Esophagus mucosa (tissue), 1 donor: ENCODE measurements at places on chromosomes 7 and 10. TPM values are rescaled to one million over a fixed set of nuclear protein-coding genes. Genes with fewer than 3 reads are reported as not detected.

The ZCWPW1 gene
- total RNA-seq: 1.4 TPM

- peak; percentile 70 for ATAC-seq
Observed at GRCh38 chr10:75191821-75192568, 18.6 kb upstream of the VDAC2 start.

- ATAC-seq: no peak
Observed at GRCh38 chr10:92801978-92802872, 46.1 kb upstream of the EXOC6 start.

DNA sequence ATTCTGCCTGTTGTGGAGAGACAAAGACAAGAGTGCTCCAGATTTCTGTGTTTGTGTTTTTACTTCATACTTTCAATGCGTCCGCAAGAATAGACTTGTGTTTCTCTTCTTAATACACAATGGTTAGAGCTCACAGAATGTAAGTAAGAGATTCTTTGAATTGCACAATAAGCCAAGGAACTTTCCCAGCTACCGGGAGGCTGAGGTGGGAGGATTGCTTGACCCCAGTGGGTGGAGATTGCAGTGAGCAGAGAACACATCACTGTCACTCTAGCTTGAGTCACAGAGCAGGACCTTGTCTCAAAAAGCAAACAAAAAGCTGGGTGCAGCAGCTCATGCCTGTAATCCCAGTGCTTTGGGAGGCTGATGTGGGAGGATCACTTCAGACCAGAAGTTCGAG is 250.7 kb upstream of the MYO3A start:
- no peak for ATAC-seq

- ATAC-seq: peak; percentile 99
Observed at GRCh38 chr7:91880413-91881241, at the start of gene MTERF1. Gene MTERF1, minus strand, starts transcription at chr7:91880702. Its CDS starts 619 bp downstream, at chr7:91880083.

- ATAC-seq: no peak
Observed at GRCh38 chr10:118271671-118272070, 70.5 kb downstream of the FAM204A start.

The ECHDC3 gene
- total RNA-seq: 17.8 TPM

- no peak for ATAC-seq
Observed at GRCh38 chr7:11026452-11027359, 53.0 kb downstream of the PHF14 start.

DNA sequence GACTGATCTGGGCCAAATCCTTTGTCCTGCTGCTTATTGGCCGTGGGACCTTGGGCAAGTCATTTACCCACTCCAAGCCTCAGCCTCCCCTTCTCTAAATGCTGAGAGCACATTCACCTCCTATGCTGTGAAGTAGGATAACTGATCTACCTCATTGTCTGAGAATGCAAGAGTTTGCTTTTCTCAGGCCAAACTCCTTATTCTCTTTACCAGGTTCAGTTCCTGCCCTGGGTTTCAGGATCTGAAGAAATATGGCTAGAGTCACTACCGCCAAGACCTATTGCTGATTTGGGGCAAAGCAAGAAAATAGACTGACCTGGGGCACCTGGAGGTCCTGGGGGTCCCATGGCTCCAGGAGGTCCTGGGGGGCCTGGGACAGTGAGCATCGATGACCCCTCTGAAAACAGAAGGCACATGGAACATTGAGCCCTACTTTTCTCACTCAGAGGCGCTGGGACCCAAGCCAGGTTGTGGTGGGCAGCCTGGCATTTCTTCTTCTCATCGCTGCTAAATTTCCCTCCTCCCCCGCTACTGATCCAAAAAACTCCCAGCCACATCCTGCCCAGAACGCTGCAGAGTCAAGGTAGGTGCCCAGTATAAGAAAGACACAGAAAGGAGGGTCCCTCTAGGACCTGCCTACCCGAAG is 42.4 kb downstream of the COL17A1 start:
- no peak for ATAC-seq

DNA sequence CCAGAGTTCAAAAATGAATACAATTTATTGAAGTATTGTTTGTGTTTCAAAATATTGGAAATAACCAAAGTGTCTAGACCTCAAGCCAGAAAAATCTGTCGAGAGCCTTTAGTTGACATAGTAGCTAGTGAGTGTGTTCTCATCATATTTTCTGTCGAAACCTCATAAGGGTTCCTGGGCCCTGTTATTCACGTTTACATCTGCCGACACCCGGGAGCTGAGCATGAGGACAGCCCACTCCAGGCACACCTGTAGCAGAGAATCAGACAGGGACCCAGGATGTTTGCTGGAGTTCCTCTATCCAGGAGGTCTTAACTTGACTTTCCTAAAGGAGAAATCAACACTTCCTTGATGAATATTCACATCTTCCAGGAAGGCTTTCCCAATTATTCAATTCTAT is 72.1 kb upstream of the FGL2 start:
- ATAC-seq: no peak

GRCh38 chr10:132521041-132521465 is 16.5 kb upstream of the INPP5A start:
- ATAC-seq: no peak

The GPR85 gene
- 0.32 TPM for total RNA-seq

GRCh38 chr7:155813546-155814315 is 1.5 kb upstream of the SHH start:
- ATAC-seq: no peak

DNA sequence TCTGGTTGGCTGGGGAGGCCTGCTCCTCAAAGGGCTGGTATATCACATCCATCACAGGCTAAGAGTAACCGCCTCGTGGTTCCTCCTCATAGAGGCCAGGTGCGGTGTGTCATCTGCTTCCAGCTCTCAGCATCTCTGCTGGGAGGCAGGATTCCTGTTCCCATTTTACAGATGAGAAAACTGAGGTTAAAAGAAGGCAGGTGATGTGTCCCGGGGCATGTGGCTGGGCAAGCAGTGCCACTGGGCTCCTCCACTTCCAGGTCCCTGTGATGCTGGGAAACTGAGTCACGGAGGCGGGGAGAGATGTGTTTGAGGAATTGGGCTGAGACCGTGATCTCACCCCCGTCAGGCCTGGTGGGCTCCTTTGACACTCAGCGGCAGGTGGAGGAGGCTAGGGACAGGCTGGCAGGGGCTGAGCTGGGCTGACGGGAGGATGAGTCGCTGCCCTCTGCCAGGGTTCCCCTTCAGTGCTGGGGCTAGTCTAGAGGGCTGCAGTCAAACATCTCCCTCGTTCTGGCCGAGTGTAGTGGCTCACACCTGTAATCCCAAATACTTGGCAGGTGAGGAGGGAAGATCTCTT is 9.4 kb downstream of the ARPC1B start:
- ATAC-seq: no peak

GRCh38 chr7:105502173-105502572 is 19.9 kb downstream of the PUS7 start:
- no peak for ATAC-seq

The MPP7 gene
- 53.6 TPM for total RNA-seq

- peak; percentile 24 for ATAC-seq
Observed at GRCh38 chr10:129968853-129969183, 4.7 kb upstream of the EBF3 start.

DNA sequence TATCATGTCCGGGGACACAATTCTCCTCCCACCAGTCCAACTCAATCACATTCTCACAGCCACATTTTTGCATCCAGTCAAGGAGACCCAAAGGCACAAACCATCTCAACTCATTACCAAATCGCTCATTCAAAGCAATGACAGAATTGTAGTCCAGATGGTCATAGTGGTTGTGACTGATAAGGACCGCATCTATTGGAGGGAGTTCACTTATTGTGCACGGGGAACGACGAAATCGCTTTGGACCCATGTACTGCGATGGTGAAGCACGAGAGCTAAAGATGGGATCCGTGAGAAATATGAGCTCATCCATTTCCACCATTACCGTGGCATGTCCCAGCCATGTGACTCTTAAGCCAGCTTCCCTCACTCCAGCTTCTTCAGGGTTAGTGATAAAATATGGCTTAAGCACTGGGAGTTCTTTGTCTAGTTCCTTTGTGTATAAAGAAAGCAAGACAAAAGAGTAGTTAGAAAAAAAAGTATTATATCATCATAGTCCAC is 29.1 kb downstream of the NAPEPLD start:
- no peak for ATAC-seq

The INTS1 gene
- total RNA-seq: 50.4 TPM

DNA sequence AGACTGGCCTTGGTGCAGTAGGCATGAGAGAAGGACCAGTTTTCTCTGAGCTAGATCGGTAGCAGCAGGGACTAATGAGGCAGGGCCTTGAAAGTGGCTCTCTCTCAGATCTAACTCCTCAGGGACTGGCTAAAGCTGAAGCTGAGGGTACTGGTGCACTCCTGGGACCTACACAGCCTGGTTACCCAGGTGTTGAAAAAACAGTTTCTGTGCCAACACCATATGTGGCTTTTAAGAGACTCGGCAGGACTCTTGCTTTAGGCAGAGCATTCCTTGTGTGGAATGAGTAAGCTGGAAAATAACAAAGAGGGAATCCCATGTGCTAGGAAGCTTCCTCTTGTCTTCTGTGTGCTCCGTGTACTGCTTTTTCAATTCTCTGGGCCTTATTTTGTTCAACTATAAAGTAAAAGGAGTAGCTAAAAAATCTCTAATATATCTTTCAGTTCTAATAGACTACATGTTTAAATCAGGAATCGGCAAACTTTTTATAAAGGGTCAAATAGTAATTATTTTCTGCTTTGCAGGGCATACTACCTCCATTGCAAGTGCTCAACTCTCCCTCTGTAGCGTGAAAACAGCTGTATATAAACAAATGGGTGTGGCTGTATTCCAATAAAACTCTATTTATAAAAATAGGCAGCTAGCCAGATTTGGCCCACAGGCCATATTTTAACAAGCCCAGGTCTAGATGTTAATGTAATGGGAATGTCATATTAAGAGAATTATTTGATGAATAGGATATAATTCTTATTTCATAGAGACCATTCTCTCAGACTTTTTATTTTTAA is 186.1 kb upstream of the KAT6B start:
- no peak for ATAC-seq

The WDR86 gene
- 0.48 TPM for total RNA-seq

DNA sequence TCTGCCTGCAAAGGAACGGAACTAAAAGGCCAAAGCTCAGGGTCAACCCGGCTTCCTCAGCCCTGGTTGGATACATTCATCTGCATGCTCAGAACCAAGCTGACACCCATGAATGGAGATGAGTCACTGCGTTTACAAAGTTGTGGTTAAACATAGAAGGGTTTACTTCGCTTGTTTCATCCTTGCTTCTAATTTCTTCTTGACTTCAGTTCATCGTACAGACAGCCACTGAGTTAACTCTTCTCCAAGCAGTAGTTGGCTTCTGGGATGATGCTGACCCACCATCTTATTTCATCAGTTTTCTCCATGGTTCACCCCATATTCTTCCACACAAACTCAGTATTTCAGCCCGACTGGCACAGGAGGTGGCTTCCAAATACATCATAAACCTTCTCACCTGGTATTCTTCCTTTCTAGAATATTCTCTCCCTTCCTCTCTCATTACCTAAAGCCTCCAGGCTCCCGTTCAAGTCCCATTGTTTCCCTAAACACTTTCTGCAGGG is 166.3 kb upstream of the RNF32 start:
- ATAC-seq: no peak

DNA sequence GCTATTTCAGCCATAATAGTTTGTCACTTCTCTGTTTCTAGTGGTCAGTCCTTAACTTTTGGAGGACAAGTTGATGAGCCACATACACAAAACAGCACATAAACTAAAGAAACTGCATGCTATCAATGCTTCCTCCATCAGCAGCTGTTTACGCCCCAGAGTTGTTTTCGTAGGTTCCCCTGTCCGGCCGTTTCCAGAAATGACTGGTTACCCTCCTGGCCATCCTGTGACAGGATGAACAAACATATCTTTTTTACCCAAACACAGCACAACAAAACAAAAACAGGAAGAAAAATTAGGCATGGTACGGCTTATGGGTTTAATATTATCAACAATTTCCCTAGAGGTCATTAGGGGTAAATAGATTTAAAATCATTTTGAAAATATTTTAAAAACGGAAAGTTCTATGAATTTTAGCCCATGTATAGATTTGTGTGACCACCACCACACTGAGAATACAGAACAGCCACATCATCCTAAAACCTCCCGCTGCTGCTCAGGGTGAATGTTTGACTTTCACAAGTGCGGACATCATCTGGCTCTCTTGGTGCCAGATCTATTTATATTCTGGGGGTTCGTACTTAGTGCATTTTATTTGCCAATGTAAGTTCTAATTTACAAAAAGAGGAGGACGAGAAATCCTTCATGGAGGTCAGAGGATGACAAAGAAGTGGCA is 74.8 kb downstream of the HIPK2 start:
- ATAC-seq: no peak
